ENCODE measurements at places on chromosomes 3 and 15.
A peak's percentile ranks its signal among the peaks of the same experiment; 100 is the strongest.

DNA sequence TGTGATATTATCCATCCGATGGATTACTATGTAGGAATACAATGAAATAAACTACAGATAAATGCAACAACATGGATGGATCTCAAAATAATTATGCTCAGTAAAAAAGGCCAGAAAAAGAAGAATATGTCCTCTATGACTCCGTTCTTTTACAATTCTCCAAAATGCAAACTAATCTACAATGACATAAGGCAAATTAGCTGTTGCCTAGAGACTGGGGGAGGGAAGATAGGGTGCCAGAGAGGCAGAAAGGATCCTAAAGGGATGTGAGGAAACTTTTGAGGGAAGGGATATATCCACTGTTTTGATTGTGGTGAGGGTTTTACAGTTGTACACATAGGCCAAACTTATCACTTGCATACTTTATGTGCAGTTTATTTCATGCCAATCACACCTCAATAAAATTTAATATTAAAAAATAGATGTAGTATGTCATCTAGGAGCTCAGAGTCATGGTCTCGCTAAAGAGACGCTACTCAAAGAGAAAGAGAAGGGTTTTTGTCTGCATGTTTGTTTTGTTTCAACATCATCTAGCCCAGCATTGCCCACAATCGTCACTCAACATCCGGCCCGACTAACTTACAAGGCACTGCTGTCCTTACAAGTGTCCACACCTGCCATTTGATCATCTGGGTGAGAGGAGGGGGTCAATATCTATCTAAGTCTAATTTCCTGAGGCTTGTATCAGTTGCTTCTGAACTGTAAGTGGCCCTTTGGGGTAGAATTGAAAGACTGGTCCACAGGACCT is 29.5 kb downstream of the HES1 start:
- no peak for DNase-seq

DNA sequence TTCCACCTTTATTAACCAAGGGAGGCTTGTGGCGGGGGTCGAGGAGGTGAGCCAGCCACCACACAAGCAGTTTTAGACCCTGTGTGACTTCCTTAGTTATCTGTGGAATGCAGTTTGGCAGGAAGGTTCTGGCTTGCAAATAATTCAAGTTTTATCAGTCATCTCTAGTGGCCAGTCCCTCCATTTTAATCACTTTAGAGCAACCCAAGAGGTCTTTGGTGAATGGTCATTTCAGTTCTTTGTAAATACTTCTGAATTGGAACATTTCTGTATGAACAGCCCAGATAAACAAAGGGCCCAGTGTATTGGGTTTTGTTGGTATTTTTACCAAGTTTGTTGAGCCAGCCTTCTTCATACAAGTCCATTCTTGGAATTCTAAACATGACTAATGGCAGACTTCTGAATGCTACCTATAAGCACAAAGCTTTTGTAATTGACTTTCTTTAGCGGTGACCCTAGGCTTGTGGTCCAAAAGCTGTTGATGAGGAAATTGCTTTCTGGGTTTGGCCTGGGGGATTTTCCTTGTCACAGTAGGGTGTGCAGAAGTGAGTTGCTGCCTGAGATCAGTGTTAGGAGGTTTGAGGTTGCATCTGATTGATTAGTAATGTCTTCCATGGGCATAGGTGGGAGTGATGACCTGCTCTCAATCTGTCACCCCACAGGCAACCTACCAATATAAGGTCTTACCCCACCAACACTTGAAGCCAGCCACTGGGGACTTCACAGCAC is 193.3 kb upstream of the TOPAZ1 start:
- DNase-seq, result peak; percentile 37

- DNase-seq, result no peak
Measured at GRCh38 chr3:15542614-15543013, 21.1 kb upstream of the COLQ start.

DNA sequence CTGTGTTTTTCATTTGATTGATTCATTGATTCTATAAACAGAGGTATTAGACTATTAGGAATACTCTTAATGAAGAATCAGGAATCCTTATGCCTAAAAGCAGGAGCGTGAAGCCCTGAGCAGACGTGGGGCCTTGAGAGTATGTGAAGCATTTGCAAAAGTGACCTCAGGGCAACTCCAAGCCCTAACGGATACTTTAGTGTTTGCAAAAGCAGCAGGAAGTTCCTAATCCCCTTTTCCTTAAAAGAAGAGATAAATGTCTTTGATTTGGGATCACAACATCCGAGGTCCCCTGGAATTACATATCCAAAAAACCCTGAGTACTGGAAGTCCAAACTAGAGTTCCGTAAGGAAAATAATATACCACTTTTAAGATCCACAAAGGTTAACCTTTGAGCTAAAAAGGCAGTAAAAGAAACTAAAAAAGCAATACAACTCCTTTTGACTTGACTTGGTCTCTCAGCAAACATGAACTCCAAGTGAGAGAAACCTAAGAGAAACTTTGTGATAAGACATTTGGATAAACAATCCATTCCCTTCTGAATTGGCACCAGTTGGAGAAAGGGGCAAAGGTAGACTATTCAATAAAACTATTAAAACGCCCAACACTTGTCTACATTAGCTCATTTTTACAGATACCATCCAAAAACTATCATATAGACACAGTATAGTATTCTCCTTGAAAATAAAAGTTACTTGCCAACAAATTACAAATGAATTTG is 27.4 kb downstream of the PRTG start:
- peak; percentile 9 for DNase-seq

- no peak for DNase-seq
Measured at GRCh38 chr15:65929573-65929972, 60.3 kb downstream of the RAB11A start.

DNA sequence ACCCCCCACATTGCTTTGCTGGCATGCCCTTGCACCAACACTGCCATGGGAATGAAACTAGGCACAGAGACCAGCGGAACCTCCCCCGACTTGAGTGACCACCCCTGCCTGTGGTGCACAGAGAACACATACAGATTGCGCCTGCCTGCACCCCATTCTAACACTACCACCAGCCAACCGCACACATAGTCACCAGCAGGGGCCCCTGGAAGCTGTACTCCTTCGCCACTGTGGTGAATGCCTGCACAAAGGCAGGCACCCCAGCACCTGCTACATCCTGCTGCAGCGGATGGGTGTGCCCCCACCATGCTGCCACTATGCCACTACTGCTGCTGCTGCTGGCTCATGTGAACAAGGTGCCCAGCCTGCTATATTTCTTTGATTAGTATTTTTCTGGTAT is 27.4 kb upstream of the DNAAF4 start:
- DNase-seq, result no peak

GRCh38 chr15:55989383-55989782 is 4.0 kb downstream of the NEDD4 start:
- DNase-seq, result no peak

DNA sequence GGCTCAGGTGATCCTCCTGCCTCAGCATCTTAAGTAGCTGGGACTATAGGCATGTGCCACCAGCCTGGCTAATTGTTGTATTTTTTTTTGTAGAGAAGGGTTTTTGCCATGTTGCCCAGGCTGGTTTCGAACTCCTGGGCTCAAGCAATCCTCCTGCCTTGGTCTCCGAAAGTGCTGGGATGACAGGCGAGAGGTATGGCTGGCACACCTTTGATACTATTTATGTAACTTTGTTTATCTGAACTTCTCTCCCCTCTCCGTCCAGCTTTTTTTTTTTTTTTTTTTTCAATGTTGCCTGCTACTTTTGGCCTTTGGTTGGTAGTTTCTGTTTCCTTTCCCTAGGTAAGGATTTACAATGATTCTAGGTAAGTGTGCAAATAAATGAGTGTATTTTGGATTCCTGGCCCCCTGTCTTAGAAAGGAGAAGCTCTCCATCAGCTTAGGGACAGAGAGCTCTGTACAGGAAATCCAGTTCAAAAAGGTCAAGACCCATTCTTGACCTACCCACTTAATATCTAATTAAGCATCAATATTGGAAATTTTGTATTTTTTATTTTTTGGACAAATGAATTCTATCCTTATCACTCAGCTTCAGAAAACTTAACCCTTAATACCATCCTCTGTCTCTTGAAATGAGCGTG is 6.8 kb downstream of the ARL6IP5 start:
- no peak for DNase-seq

- DNase-seq, result no peak
Measured at GRCh38 chr3:172700256-172700655, 10.6 kb downstream of the NCEH1 start.

GRCh38 chr3:168123201-168124176 is 27.8 kb upstream of the GOLIM4 start:
- DNase-seq, result peak; percentile 65

DNA sequence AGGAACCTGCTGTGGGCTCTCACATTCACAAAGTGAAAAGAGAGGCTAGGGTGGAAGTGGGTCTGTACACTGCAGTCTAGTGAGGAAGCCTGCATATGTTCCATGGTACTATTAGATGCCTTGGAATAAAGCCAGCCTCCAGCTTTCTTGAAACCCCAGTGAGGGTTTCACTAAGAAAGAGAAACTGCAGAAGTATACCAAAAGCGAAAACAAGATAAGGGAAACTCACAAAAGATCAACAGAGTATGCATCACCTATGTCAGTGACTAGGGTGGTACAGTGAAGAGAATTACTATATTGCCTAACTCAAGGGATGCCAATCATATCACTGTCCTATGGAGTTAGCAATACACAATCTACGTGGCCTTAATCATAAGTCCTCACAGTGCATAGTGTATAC is 212.5 kb upstream of the GADL1 start:
- no peak for DNase-seq

- DNase-seq, result no peak
Measured at GRCh38 chr3:126342211-126342610, 15.0 kb downstream of the KLF15 start.

DNA sequence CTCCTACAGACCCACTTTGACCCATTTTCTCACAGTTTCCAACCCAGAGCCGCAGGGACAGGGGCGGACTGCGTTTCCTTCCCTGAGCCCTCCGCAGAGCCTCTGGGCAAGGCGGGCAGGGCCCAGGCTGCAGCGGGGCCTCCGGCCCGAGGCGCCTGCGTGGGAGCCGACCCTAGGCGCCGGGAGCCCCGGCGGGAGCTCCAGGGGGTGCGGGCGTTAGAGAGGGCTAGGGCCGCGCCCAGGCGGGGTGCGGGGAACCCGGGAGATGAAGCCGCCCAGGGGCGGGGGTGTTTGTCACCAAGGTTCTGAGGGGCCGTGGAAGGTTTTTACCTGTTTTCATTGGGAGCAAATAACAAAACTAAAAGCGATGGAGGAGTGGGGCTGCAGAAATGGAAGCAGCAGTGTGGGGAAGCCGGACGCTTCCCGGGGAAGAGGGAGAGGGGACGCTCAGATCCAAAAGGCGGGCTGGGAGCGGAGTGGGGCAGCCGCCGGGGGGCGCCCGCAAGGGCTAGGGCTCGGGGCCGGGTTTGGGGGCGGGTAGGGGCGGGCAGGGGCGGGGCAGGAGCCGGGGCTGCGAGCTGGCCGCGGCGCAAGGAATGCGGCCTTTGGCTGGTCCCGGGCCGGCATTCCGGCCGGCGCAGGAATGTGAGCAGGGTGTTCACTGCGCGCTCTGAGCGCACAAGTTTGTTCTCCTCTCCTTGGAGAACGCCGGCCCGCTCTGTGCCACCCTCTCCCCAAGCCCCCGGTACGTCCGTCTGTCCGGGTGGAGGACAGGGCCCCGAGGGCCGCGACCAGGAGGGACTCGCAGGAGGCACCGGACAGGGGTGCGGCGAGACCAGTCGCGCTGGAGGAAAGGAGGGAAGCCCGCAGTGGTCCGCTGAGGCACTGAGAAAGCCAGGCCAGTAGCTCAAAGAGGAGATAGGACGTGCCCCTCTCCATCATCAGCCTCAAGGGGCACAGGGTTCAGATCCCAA is 61.1 kb downstream of the AMOTL2 start:
- DNase-seq, result peak; percentile 89

DNA sequence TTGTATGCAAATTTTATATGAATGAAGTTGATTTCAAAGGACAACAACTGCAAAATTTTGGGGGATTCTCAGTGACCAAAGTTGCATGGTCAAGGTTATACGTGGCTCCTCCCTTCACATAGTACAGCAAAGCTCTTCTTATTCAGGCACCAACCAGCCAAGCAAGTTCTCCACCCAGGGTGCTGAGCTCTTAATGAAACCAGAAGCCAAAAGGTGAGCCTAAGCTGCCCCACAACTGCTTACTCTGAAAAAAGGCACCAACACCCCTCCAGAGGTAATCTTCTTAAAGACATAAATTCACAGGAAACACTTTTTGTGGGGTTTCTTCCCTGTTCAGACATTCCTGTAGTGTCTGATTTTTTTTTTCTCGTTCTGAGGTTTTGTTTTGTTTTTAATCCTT is 106.1 kb upstream of the GMNC start:
- no peak for DNase-seq

GRCh38 chr15:51093839-51094605 is 684 bp downstream of the TNFAIP8L3 start:
- DNase-seq, result peak; percentile 50
